ENCODE measurements at places on chromosomes 16 and 17.

- DNase-seq, result no peak
These were observed 159.6 kb downstream of the HS3ST2 start for GRCh38 chr16:22973522-22973921.

GRCh38 chr17:2453325-2453724, 52.5 kb upstream of the MNT start:
- DNase-seq, result no peak

DNA sequence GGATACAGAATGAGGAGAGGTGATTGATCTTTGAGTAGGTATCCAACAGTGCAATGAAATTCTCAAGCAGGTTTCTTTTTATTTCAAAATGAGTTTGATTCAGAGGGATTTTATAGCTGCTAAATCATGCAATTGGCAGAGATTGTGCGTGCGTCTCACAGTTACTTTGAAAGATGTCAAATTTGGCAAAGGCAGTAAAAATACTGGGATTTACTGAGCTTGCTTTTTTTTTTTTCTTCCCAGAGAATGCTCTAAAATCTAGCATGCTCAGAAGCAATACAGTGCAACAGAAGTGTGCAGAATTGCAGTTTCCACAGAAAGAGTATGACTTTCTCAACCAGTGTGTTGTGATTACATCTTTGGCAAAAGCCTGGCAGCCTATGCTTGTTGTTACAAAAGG, 410.7 kb upstream of the GOT2 start:
- no peak for DNase-seq

DNA sequence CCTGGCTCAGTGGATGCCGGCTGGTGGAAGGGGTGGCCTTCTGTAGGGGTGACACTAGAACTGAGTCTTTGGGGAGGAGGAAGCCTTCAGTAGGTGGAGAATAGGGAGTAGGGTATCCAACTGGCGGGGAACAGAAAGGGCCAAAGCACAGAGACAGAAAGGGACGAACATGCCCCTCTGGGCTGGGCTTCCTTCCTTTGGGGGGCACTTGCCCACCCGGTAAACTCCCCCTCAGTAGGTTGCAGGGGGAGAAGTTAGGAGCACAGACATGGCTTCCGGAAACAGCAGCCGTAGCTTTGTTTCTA, 774 bp downstream of the ENGASE start:
- DNase-seq, result no peak

GRCh38 chr16:58842156-58842555, 108.0 kb upstream of the GOT2 start:
- no peak for DNase-seq

GRCh38 chr17:4852567-4853207, 19.5 kb downstream of the MINK1 start:
- no peak for DNase-seq

GRCh38 chr16:62738666-62739460, 702.6 kb upstream of the CDH8 start:
- DNase-seq, result no peak

GRCh38 chr16:81522108-81522701, 77.6 kb downstream of the CMIP start:
- DNase-seq, result no peak

- no peak for DNase-seq
These were observed 270.5 kb upstream of the SDK2 start for GRCh38 chr17:73914536-73915274.

DNA sequence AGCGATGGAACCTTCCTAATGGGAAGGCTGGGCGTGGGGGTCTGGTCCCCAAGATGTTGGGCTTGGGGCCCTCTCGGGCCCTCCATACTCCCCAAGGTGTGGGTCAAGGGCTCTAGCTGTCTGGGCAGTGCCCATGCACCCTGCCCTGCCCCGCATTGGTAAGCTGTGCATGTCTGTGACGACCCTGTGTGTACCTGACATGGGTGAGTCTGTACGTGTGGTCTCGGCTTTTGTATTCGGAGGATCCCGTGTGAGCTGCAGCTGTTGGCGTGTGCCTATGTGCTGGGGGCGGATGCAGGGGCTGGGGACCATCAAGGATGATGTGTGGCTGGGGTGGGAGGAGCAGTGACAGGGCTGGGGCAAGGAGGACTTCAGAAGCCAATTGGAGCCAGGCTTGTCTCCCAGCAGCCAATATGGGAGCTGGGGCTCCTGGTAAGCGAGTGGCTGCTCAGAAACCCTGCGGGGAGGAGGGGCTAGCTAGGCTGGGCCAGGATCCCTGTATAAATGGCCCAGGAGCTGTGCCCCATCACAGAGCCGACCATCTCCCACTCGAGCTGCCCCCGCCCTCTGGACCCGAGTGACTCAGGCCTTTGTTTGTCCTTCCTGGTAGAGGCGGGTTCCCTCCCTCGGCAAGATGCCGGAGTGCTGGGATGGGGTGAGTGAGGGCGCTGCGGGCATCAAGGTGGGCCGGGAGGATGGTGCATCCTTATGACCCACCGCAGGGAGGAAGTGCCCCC, at the start of gene NDRG4:
TSS of gene NDRG4 (plus strand) at position 529 of the 737 bp plus-strand sequence. CDS start at position 635, 106 bp downstream.
- peak; percentile 86 for DNase-seq

DNA sequence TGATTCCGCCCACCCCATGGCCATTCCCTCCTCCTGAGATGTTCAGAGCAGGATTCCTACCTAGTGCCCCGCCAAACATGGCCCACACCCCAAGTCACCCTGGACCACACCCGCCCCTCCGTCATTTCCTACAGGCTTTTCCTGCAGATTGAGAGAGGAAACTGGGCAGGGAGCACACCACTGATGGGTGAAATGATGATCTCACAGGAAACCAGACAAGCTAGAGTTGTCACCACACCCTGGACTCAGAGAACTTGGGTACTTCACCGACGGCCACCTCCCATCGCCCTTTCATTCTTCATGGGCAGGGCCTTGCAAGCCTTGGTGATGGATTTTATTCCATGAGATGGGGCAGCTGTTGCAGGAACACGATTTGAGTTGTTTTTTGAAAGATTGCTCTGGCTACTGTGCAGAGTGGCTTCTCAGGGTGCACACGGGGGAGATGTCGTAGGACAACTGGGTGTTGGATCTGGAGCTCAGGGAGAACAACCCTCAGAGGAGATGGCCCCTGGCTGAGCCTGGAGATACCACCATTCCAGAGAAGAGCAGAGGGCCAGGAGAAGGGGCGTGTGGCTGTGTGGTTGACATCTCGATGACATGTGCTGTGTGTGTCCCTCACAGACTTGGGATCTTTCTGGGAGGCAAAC, 7.4 kb upstream of the B9D1 start:
- no peak for DNase-seq

DNA sequence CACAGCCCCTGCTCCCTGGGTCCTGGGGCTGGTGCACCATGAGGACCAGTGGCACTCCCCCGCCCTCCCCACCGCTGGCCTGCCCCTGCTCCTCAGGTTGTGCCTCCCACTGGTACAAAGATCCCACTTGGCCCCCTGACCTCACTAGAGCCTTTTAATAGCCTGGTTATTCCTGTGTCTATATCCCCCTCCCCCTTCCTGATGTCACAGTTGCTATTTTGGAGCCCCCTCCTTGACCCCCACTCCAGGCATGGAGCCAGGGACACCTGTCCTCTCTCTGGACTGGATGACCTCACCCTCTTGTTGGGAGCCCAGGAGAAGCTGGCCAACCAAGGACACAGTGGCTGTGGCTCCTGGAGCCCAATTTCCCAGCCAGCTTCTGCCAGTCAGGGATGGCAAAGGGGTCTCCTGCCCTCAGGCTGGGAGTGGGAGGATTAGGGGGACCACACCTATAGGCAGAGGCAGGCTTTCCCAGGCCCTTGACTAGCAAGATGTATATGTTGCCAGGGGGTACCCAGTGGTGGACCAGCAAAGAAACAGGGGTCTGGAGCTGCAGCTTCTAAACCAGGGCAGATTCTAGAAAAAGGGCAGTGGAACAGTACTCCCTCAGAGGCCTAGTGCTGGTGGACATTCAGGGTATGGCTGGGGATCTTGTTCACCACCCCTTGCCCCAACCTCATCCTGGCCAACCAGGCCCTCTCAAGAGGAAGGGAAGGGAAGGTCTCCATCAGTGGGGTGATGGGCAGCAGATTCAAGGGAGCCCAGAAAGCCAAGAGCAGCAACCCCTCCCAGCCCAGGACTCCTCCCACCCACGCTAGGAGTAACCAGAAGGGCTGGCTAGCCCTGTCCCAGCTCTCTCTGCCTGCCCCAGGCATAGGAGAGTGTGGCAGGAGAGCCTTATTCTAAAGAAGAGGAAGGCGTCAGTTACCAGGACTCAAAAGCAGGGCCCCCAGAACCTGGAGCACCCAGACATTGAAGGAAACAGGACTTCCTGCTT, 10.9 kb downstream of the HDAC5 start:
- no peak for DNase-seq

- DNase-seq, result no peak
These were observed 11.1 kb downstream of the LPO start for GRCh38 chr17:58249270-58250133.

- DNase-seq, result peak; percentile 82
These were observed 70.4 kb upstream of the TANC2 start for GRCh38 chr17:62895320-62896301.

DNA sequence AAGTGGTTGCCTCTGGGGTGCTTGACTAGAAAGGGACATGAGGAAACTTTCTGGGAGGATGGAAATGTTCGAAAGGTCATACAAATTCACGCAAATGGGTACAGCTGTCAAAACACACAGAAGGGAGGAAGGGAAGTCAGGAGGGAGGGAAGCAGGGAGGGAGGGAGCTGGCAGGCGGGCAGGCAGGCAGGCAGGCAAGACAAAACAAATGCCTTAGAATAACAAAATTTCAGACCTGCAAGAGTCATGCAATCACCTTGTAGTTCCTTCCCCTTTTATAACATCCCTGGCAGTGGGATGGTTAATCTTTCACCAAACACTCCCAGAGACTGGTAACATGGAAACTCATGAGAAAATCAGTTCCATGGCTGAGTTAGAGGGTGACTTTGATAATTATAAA, 189.2 kb downstream of the STX8 start:
- DNase-seq, result peak; percentile 87

DNA sequence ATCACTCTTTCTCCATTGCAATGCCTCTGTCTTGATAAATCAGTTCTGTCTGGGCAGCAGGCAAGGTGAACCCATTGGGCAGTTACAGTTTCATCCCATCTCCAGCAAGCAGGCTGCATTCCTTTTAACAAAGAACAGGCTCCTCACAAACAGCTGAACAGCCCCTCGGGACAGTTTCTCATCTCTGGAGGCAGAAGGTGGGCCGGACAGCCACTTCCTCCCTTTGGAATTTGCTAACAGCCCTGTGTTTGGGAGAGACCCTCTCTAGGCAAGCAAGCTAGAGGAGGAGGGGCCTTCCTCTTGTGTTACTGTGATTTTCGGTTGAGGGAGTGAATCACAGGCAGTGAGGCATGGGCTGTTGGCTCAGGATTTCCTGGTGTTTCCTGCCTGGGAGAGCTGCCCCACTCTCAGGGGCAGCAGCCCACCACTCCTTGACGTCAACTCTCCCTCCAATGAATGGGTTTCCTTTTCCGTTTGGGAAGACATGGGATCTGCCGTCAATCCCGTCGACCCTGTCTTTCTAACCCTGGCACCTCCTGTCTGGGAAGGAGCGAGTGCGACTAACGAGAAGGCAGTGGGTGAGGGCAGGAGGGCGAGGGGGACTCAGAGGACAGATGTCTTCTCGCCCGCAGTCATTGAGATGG, 3.7 kb upstream of the PGS1 start:
- no peak for DNase-seq

DNA sequence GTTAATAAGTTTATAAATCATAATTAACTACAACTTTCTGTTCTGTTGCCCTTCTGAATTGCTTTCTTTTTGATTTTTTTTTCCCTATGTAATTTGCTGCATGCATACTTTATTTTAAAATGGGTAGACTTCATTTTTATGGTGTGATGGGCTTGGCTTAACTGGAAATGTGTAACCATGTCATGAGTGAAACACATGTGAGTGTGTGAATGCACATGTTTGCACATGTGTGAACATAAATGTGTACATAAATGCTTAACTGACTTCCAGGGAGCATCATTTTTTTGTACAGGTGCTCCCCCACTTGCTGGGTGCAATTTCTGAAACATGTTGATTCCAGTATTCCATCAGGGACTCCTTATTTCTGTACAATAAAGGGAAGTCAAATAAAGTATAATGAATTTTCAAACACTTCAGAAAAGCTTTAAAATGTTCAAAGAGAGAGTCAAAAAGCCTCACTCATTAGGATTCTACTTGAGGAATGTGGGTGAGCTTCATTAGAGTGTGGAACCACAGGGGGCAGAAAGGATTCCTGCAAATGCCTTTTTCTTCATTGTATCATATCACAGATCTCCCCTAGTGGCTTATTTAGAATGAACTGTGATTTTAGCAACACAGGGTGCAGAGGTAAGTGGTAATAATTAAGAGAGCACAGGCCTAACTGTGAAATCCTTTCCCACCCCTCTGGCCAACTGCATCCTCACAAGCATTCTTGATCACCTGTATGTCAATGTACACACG, 31.7 kb upstream of the CDH11 start:
- DNase-seq, result no peak

GRCh38 chr17:58084317-58084981, 1.2 kb downstream of the DYNLL2 start:
- DNase-seq, result no peak

DNA sequence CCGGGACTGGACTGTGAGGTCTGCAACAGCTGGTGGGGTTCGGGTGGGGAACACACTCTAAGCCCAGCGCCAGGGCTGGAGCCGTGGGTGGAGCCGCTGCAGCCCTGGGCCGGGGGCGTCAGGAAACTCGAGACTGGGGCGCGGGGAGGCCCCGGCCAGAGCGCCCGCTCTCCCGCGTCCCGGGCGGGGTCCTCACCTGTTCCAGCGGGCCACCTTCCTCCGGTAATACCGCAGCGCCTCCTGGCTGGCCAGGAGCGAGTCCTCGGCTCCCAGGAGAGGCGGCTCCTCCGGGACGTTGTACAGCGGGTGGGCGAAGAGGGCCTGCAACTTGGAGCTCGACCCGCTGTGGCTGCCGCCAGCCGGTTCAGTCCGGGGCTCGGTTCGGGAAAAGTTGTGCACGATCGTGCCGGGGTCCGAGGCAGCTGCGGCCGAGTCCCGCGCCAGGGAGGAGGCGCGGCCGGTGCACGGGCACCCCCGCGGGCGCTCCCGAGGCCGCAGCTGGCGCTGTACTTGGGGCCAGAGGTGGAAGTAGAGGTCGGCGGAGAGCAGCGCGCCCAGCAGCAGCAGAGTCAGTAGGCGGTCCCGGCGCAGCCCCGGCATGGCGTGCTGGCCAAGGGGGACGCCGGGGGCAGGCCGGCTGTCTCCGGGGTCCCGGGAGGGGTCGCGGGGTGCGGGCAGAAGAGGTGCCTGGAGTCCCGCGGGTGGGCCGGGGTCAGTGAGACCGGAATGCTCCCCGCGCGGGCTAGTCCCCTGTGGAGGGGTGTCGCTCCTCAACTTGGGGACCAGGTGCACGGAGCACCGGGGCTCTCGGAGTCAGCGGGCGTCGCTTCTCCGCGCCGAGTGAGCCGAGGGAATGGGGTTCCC, 868 bp downstream of the FAM20A start:
- DNase-seq, result no peak

DNA sequence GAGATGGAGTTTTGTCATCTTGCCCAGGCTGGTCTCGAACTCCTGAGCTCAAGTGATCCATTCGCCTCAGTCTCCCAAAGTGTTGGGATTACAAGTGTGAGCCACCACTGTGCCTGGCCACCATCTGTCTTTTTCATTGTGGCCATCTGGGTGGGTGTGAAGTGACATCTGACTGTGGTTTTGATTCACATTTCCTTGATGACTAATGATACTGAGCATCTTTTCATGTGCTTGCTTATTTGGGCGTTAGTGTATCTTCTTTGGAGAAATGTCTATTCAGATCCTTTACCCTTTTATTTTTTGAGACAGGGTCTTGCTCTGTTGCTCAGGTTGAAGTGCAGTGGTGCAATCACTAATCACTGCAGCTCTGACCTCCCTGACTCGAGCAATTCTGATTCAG, 53.9 kb upstream of the ERN1 start:
- no peak for DNase-seq

GRCh38 chr16:12532871-12533610, 270.6 kb downstream of the CPPED1 start:
- DNase-seq, result no peak
